ENCODE measurements at places on chromosomes 11 and 22.

DNA sequence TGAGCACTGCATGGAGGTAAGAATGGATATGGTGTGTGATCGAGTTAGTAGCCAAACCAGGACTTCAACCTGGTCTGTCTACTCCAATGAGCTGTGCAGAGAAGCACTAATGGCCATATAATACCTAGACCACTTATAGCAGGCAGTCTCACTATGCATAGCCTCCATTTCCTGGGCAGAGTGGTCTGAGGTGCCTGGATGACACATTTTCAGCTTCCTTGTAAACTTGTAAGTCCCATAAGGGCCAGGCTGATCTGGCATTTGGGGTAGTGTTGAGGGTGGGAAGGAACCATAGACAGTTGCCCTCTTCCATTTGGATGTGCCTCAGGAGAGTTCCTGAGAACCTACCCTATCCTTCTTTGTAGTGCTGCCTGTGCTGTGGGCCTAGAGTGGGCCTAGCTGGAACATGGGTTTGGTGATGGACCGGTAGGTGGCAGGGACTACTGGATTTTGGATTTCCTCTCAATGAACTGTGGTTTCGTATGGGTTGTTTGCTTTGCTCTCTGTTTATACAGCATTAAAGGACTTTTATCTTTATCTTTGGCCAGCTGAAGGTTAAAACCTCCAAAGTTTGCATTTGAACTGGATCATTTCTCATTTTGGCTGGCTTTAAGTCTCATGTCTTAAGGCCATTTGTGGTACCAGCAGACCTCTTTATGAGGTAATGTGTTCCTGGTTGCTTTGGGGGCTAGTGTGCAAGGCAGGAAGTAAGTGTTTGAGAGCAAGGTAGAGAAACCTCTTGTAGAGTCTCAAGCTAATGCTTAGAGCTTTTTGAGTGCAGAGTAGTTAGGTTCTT lies 86.9 kb downstream of the STIM1 start:
- peak; percentile 38 for DNase-seq

DNA sequence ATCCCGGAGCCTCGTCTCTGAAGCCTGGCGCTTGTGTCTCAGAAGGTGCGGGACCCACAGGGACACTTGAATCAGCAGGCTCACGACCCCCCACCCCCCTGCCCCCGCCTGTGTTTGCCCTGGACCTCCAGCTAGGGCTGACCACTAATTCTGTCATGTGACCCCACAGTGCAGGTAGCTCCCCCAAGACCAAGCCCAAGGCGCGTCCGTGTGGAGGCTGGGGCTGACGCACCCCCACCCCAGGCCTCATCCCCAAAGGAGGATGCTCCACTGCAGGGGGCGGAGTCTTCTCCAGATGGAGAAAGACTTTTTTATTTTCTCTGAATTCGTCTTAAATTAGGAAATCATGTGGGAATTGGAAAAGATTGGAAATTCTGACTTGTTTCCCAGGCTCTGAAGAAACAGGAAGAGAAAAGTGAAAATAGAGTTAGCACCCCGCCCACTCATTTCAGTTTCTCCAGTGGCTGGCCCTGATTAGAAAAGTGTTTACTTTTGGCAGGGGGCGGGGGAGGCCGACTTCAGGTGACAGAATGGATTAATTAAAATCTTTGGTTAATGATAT lies 1.0 kb upstream of the RELA start:
- no peak for DNase-seq

DNA sequence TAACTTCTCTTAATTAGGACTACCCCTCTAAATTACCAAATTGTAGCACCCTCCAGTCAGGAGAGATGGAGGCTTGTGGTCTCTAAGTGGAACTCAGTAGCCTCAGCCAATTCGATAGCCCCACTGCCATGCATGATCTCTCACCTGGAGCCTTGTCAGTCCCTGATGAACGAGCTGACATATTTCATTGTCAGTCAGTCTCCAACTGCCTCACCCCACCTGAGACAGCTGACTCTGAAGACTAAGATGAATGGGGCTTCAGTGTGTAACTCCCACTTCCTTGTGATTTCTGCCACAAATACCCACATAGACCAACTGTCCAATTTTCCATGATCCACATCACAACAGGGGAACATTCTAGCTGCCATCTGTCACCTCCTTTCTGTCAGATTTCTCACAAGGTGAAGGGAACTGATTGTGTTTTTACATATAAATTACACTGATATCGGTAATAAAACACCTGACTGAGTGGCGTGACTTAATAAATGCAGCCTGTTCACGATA lies 206.5 kb downstream of the FAM181B start:
- DNase-seq, result no peak

DNA sequence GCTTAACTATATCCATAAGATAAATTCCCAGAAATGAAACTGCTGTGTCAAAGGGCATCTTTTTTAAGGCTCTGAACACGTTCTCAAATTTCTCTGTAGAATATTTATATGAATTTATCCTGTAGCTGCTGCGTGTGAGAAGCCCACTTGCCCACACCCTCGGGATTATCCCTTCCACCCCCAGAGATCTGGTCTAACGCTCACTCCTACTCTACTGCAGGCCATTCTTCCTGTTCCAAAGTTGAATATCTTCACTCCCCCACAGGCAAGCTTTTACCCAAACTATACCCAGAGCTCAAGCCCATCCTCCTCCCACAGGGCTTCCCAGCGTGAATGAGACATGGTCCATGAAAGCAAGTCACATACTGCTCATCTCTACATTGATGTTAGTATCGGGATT lies 24.9 kb downstream of the SIAE start:
- no peak for DNase-seq

GRCh38 chr11:8967184-8967583 lies 2.9 kb upstream of the TMEM9B start:
- DNase-seq, result no peak

- DNase-seq, result no peak
Observed at GRCh38 chr11:99920956-99921355, 766.1 kb upstream of the ARHGAP42 start.

GRCh38 chr11:88501541-88501940 lies 164.0 kb upstream of the CTSC start:
- no peak for DNase-seq

DNA sequence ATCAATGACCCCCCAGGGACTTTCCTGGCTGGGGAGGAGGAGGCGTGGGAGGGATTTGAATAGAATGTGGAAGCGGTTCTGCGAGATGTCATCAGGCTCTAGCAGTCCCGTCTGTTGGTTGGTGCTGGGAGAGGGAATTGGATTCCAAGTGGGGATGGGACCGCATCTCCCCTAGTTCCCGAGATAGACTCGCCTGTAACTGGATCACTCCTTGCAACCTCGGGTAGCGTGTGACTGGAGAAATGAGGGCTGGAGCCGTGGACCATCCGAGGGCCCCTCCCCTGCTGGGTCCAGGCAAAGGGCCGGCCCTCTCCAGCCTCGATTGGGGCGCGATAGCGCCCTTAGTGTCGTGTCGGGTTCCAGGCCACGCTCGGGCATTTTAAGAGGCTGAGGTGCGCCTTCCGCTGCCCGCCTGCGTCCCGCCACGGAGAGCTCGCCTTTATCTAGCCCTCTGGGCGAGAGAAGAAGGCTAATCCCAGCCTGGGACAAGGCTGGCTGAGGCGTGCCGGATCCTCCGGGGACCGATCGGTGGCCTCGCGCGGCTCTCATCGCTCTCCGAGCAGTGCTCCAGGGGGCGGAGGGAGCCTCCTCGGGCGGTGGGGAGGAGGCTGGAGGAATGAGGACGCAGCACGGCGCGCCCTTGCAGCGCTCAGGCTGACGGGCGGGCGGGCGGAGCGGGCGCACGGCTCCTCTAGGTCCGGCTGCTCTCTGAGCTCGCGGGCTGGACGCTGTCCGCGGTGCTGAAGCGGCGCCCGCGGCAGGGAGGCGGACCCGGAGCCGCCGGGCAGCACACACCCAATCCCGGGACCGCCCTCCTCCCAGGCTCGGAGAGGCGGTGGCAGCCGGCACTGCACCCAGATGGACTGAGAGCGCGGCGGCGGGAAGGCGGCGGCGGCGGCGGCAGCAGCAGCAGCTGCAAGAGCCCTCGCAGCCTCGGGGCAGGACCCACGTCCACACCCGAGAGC lies 107.8 kb downstream of the OSBP2 start:
- peak; percentile 74 for DNase-seq

- DNase-seq, result no peak
Observed at GRCh38 chr11:81658722-81659121, 1074.9 kb downstream of the FAM181B start.

- no peak for DNase-seq
Observed at GRCh38 chr22:21807544-21808529, 59.6 kb downstream of the MAPK1 start.

DNA sequence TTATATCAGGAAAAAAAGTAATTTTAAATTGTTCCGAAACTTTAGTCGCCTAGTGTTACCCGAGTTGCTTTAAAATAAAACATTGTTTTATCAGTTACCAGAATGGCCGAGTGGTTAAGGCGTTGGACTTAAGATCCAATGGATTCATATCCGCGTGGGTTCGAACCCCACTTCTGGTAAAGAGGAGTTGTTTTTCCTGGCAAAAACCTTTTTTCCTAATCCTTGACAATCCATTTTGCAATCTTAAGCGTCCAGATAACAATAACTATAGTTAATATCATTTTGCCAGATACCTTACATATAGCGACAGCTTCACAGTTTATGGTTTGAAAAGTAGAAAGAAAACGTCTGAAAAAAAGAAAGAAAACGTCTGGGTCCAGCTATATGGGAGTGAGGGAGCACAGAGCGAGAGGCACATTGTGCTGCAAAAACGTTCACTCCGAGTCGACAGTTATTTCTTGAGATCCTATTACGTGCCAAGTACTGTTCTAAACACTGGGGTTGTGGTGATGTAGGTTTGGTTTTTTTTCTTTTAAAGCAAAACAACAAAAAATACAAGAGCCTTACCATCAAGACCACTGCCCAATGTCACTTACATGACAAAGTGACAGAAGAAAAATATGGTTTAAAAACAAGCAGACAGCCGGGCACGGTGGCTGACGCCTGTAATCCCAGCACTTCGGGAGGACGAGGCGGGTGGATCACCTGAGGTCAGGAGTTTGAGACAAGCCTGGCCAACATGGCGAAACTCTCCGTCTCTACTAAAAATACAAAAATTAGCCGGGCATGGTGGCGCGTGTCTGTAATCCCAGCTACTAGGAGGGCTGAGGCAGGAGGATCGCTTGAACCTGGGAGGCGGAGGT lies 40.6 kb downstream of the OR4D9 start:
- DNase-seq, result no peak

GRCh38 chr22:43439368-43440103 lies 27.7 kb downstream of the MPPED1 start:
- no peak for DNase-seq

- no peak for DNase-seq
Observed at GRCh38 chr11:45983471-45983845, 61.0 kb downstream of the LARGE2 start.

GRCh38 chr22:35627267-35628041 lies 10.3 kb upstream of the MB start:
- peak; percentile 57 for DNase-seq

GRCh38 chr22:43168471-43169309 lies 17.3 kb downstream of the TSPO start:
- DNase-seq, result no peak

DNA sequence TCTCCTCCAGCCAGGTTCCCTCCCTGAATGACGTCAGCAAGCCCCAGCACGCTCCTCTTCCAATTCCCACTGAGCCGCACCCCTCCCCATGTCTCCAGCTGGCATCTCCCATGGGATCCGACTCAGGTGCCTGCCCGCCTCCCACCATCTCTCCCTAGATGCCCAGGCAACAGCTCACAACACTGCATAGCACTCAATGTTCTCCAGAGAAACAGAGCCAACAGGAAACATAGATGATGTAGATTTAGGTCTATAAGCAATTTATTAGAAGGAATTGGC lies 532.3 kb downstream of the BRD1 start:
- DNase-seq, result no peak

DNA sequence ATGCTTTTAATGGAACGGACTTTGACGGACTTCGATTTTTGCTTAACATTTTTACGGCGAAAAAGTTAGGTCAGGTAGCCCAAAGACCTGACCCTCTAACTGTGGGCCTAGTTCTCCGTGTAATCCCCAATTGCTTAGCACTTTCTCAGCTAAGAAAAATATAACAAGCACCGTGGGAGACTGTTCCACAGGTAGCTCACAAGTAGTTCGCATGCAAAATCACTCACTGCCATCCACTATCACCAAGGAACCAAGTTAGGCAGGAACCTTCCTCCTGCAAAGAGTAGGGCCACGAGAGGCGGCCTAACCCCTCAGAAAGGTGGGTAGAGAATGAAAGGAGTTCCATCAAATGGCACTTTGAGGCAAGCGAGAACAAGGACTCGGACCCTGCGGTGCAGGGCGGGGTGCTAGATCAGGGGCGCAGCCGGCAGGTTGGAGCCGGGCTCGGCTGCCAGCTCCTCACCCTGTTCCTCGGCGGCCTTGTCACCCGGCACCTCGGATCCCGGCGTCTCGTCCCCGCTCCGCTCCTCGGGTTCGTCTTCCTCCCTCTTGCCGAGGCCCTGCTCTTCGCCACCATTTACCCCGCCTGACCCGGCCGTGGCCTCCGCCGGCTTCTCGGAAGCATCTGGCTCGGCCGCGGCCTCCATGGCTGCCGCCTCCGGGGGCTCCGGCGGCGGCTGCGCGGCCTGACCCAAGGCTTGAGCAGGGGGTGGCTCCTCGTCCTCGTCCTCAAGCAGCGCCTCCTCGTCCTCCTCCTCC lies 922 bp downstream of the HNRNPUL2 start:
- DNase-seq, result no peak

- peak; percentile 8 for DNase-seq
Observed at GRCh38 chr11:72227316-72228228, 3.0 kb downstream of the INPPL1 start.

GRCh38 chr11:64231546-64231945 lies 1.2 kb downstream of the DNAJC4 start:
- no peak for DNase-seq

- no peak for DNase-seq
Observed at GRCh38 chr11:31645747-31646146, 136.2 kb downstream of the ELP4 start.

DNA sequence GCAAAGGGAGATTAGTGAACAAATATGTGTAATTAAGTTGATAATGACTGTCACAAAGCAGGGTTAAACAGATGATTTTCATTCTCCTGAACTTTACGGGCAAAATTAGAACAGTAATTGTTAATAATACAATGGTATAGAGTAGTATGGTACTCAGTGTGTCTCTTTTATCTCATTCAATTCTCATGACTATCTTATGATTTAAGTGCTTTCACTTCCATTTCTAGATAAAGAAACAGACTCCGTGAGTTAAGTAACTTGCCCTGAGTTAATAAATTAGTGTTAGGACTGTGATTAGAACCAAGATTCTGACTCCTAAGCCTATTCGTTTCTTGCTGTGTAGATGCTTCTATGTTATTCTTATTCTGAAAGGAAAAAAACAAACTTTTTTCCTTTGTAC lies 22.0 kb downstream of the PIH1D2 start:
- no peak for DNase-seq

GRCh38 chr11:74713686-74714085 lies 17.5 kb downstream of the CHRDL2 start:
- DNase-seq, result no peak

Measured in stimulated activated naive CD8-positive, alpha-beta T cell treated with anti-CD3 and anti-CD28 coated beads, Interleukin-15, amount 100 ng/mL, for 72 hours (primary cell).